ENCODE measurements at places on chromosomes 3 and 15.

GRCh38 chr15:79015416-79015815, 70.6 kb upstream of the CTSH start:
- DNase-seq = no peak

- no peak for DNase-seq
Measured at GRCh38 chr3:34995796-34996430, 643.4 kb upstream of the ARPP21 start.

DNA sequence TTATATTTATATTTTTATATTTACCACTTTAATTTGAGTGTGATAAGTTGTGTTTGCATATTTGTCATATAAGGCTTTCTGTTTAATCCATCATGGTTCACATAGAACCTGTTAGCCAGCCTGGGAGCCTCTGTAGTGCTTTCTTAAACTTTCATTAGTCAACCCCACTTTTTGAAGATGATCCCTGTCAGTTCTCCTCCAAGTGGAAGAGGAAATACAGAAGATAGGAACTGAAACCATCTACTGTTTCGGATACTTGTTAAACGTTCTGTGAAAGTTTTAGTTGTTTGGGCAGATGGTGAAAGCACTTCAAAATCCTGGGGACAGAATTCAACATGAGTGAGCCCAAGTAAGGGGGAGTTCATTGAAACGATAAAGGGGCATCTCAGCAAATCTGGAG, 4.6 kb upstream of the SAMMSON start:
- DNase-seq = no peak

GRCh38 chr15:98650417-98651035, 2.2 kb downstream of the IGF1R start:
- DNase-seq = peak; percentile 67

DNA sequence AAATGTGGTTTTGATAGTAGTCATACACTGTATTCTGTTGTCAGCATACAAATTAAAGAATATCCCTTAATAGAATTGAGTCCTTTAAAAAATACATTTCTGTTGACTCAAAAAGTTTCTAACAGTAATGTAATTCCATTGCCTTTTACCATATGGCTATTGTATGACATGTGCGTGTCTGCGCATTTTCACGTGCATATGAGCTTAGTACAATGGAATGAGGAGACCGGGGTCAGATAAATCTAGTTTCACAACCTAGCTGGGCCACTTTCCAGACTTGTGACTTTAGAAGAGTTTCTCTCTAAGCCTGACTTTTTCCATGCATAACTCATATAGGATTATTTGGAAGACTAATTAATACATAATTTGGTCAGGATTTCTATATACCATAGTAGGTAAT, 38.7 kb downstream of the ZBTB38 start:
- DNase-seq = no peak

GRCh38 chr3:31760654-31761053, 220.4 kb downstream of the OSBPL10 start:
- DNase-seq = no peak

DNA sequence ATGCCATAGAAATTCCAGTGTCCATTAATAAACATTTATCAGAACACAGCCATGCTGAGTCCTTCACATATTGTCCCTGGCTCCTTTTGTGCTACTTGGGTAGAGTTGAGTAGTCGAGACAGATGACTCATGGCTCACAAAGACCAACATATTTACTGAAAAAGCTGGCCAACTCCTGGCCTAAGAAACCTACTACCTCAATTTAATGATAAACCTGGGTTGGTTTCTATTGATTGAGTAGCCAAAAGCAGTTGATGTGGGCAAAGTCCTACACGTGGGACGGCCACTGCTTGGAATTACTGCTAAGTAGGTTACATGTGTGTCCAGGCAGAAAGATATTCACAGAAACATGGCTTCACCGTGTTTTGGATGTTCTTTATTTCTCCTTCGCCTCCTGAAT, 402.2 kb downstream of the NR2F2 start:
- no peak for DNase-seq

DNA sequence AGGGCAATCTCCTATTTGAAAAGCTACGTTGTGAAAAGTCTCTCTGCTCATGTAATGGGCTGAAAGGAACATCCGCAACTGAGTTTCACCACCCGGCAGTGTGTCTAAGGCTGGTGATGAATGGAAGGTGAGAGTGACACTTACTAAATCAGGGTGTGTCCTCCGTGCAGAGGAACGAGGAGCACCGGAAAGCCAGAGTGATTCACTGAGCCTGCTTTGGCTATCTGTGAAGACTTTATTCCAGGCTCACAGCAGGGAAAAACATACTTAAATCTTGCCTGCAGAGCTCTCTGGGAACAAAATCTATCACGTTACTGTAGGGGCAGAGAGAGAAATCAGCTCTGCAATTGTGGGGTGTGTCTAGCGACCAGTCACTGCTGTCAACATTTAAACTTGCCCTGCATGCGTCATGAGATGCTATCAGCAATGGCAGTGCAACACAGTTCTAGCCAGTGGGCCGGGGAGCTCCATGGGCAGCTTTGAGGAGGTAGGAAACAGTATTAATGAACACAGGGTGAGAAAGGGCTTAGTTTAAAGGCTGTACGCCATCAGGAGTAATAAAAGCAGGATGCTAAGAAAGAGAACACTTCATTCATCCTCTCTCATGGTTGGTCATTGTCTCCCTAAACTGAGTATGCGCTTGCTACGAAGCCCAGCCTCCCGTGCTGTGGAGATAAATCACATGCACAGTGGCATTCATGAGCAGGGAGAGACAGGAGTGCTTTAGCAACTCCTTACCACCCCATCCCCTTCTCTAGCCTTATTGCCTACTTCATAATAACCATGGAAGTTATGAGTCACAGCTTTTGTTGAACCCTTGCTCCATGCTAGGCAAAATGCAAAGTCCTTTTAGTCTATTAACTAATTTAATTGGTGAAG, 542.7 kb upstream of the ADAMTS9 start:
- DNase-seq = no peak

GRCh38 chr15:40306371-40306770, 1.4 kb downstream of the PLCB2 start:
- DNase-seq = no peak

GRCh38 chr3:193996641-193997089, 139.3 kb upstream of the HES1 start:
- DNase-seq = no peak

- no peak for DNase-seq
Measured at GRCh38 chr3:161443921-161444693, 52.5 kb upstream of the OTOL1 start.

Data from glutamatergic neuron (in vitro differentiated cells).